ENCODE measurements at places on chromosomes 1 and 21.
A peak's percentile ranks its signal among the peaks of the same experiment; 100 is the strongest.

DNA sequence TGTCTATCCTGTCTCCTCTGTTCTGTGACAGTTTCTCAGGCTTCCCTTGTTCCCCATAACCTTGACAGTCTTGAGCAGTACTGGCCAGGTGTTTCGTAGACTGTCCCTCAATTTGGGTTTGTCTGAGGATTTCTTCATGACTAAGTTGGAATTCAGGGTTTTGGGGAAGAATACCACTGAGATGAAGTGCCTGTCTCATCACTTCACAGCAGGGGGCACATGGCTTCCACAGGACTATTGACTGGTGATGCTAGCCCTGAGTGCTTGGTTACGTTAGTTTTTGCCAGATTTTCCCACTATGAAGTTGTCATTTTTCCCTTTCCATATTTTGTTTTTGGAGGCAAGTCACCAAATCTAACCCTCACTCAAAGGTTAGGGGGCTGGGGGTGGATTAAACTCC lies 45.7 kb downstream of the CDCP2 start:
- no peak for DNase-seq

DNA sequence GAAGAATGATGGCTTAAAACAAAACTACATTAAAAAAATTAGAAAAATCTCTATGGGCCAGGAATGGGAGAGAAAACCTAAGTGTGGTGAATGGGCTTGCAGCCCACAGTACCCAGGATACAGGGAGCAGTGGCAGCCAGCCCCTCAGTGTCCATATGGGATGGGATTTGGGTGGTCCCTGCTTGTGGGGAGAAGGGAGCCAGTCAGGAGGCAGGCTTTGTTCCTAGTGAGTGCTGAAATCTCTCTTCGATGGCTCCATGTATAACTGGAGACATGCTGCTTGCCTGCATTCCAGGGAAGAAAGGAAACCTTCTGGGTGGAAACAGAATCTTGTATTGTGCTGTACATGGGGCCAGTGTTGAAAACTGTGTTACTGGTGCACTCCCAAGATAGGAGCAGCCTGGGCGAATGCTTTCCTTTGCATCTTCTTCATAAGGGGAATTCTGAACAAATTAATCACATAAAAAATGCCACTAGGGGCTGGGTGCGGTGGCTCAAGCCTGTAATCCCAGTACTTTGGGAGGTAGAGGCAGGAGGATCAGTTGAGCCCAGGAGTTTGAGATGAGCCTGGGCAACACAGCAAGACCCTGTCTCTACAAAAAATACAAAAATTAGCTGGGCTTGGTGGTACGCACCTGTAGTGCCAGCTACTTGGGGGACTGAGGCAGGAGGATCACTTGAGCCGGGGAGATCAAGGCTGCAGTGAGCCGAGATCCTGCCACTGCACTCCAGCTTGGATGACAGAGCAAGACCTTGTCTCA lies 36.0 kb downstream of the PTPRU start:
- no peak for DNase-seq

DNA sequence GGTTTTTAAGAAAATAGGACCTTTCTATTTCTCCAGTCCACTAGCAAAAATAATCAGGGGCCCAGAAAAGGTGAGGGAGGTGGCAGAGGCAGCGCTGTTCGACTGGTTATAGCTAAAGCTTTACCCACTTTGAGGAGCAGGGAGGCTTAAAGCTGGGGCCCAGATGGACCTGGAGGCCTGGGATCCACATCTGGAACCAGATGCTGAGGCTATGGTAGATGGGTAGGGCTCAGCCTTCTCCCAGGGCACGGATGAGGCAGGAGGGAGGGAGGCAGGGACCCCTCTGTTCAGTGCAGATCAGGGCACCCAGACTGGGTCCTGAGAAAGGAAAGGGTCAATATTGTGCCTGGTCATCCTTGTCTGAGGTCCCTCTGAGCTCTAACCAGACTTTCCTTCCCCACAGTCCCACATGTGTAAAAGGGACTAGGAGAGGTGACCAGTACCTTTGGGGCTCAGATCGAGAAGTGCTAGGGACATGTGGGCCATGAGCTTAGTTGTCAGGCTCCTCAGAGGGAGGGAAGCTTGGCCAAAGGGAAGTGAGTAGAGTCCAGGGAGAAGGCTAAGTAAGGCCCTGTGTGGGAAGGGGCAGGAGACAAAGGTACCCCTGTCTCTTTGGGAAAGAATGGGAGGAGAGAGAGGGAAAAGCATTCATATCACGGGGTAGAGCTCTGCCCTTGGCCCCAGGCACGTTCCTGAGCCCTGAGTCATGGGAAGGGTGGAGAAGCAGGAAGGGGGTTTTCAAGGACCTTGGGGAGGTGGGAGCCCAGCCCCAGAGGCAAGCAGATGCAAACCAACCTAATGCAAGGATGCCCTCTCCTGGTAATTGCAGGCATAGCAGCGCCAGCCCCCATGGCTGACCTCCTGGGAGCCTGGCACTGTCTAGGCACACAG lies 15.4 kb downstream of the LMNA start:
- DNase-seq, result peak; percentile 74

DNA sequence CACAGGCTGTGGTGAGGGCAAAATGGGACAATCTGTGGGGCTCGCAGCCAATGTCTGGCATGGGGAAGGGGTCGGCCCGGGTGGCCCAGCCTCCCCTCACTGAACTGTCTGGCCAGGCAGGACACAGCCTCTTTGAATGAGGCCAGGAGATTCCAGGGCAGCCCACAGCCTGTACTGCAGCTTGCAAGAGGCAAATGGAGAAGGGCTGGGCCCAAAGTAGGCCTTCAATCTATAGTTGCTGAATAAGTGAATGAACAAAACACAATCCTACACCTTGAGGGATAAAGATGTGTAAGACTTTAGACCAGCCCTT lies 23.2 kb downstream of the SLC27A3 start:
- DNase-seq, result no peak

DNA sequence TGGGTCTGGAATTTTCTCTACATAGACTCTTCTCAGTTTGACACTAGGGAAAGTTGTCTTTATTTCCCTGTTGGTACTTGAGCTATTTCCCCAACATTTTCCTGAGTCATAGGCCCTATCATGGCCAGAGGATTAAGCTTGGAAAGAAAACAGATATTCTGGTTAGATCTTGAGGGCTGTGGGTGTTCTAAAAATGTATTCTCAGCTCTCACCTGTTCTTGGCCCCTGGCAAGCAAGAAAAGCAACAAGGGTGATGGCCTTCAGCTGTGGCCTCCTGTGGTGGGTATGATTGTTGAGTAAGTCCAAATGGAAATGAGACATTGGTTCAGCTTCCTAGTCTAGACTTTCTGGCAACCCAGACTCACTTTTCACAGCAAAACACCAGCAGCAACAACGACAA lies 17.4 kb upstream of the LCE3A start:
- no peak for DNase-seq

DNA sequence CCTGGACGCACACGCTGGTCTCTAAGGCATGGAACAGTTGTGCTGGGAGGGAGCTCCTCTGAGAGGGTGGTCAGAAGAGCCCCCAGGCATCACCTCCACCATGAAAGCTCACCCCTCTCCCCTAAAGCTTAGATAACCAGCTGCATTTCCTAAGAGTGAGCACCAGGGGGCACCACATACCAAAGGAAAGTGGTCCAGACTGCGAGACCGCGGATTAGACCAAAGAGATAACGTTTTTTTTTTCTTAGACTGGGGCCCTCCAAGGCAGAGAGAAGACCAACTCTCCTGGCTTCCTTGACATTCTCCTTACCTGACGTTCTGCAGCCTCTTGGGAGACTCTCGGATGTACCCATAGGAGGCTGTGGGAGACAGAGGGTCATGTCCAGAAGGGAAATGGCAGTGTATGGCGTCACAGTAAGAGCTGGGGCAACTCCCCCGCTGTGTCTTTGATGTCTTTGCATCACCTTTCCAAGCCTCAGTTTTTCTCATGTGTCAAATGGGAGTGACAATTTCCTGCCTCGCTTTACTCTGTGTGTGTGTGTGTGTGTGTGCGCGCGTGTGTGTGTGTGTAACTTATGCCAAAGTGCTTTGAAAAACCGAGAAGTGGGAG lies 12.3 kb upstream of the IFNLR1 start:
- DNase-seq, result no peak

GRCh38 chr1:248243204-248243603 lies 12.0 kb downstream of the OR2M4 start:
- DNase-seq, result peak; percentile 21

All from left kidney (tissue), 8 donors.